ENCODE measurements at places on chromosomes 7 and 10. TPM values are rescaled to one million over a fixed set of nuclear protein-coding genes. Genes with fewer than 3 reads are reported as not detected.

TACC2 gene
- not detected for total RNA-seq

FAM131B gene
- 0.37 TPM for total RNA-seq

ABLIM1 gene
- 68.3 TPM for total RNA-seq

CALML3 gene
- total RNA-seq = not detected

CPEB3 gene
- 3.8 TPM for total RNA-seq

LDB3 gene
- total RNA-seq = not detected

ADCYAP1R1 gene
- not detected for total RNA-seq

PLEKHS1 gene
- 0.22 TPM for total RNA-seq

CARD11 gene
- total RNA-seq = 143 TPM

GJD4 gene
- total RNA-seq = not detected

PRPS1L1 gene
- not detected for total RNA-seq

SOSTDC1 gene
- not detected for total RNA-seq

NKX2-3 gene
- total RNA-seq = not detected

SPDYE9 gene
- total RNA-seq = not detected

KIAA1549 gene
- 0.32 TPM for total RNA-seq

PLXNA4 gene
- 5.9 TPM for total RNA-seq

NME8 gene
- not detected for total RNA-seq

POLL gene
- total RNA-seq = 35.4 TPM

KLLN gene
- 1.1 TPM for total RNA-seq

BAG3 gene
- total RNA-seq = 24.6 TPM

KNDC1 gene
- total RNA-seq = 0.32 TPM

AEBP1 gene
- 6.1 TPM for total RNA-seq

PITX3 gene
- not detected for total RNA-seq

PTPRE gene
- 35.7 TPM for total RNA-seq

TSPAN15 gene
- total RNA-seq = 12.0 TPM

GPER1 gene
- total RNA-seq = not detected

VWC2 gene
- total RNA-seq = not detected

CUBN gene
- total RNA-seq = 1.4 TPM

LRRC61 gene
- 41.6 TPM for total RNA-seq

LYZL2 gene
- total RNA-seq = not detected

MAGI2 gene
- 0.07 TPM for total RNA-seq

SORCS3 gene
- total RNA-seq = not detected

BRAT1 gene
- 36.4 TPM for total RNA-seq

CPN1 gene
- total RNA-seq = not detected

ZNF804B gene
- total RNA-seq = not detected

TMEM178B gene
- 6.5 TPM for total RNA-seq

PNLIP gene
- not detected for total RNA-seq

CNPY1 gene
- not detected for total RNA-seq

LLCFC1 gene
- total RNA-seq = not detected

PNLIPRP2 gene
- total RNA-seq = not detected

GPR26 gene
- not detected for total RNA-seq

C10orf143 gene
- 2.7 TPM for total RNA-seq

LRRD1 gene
- not detected for total RNA-seq

WNT16 gene
- total RNA-seq = not detected

DRGX gene
- total RNA-seq = not detected

FAM25A gene
- total RNA-seq = not detected

NUTM2A gene
- total RNA-seq = 0.80 TPM

DMBT1 gene
- total RNA-seq = not detected

CYP2W1 gene
- total RNA-seq = not detected

WDFY4 gene
- total RNA-seq = 0.29 TPM

MMD2 gene
- not detected for total RNA-seq

ERVW-1 gene
- total RNA-seq = not detected

Measured in T-helper 1 cell treated with Interleukin-12 subunit alpha and Interleukin-12 subunit beta and Interleukin-4 antibody, amounts not matched to agents 30 ng/mL and 1 ng/mL, for 36 hours (primary cell).